ENCODE measurements at places on chromosomes 13 and 19. TPM values are rescaled to one million over a fixed set of nuclear protein-coding genes. Genes with fewer than 3 reads are reported as not detected.

Gene ZNF284
- 0.63 TPM for total RNA-seq

Gene RFX1
- total RNA-seq, result 6.2 TPM

Gene PGLYRP1
- not detected for total RNA-seq

Gene REX1BD
- 125 TPM for total RNA-seq

Gene KLK4
- not detected for total RNA-seq

Gene ZNF91
- 3.0 TPM for total RNA-seq

Gene GRK1
- not detected for total RNA-seq

DNA sequence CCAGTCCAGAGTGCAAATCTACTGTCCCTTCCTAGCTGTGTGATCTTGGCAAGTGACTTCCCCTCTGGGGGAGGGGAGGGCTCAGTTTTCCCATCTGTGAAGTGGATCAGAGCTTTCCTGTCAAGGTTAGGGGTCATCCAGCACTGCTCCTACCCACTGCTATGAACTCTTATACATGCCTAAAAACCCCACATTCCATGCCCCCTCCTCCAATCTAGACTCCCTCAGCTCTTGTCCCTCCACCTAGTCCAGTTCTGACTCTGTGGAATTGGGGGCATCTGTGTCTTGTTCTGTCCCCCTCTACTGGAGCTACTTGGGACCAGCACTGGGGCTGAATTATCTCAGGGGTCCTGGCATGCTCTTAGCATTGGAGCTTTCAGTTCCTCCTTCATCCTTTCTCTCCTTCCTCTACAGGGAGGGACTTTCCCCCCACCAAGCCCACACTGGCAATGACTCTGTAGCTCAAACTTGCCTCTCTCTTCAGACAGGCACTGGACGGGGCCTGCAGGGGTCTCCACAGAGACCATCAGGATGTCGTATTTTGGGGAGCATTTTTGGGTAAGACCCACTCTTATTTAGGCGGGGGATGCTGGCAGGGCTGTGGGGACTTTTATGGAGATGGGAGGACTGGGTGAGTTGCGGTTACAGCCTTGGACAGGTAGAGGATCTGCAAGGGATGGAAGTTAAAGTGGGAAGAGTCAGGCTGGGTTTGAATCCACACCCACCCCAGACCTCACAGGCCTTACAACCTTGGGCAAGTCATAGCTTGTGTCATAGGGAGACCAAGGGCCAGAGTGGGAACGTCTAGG, 3.6 kb downstream of the FCHO1 start:
- no peak for DNase-seq

DNA sequence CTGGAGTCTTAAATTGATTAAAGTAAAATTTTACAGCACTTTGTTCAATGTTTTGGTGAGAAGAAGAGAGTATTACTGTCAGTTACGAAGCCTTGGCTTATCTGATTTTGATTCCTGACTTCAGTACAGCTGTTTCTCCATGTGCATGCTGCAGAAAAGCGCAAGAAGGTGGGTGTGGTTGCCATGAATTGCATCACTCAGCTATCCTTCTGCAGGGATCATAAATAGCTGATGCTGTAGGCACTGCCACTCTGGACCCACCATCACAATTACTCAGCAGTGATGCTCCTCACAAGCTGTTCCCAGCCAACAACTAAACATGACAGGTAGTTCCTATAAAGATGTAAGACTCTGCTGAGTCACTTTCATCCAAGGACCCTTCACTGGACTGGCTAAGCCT, 321.2 kb downstream of the IRS2 start:
- DNase-seq, result no peak

GRCh38 chr13:113562844-113563243, 21.7 kb upstream of the TFDP1 start:
- DNase-seq, result no peak

DNA sequence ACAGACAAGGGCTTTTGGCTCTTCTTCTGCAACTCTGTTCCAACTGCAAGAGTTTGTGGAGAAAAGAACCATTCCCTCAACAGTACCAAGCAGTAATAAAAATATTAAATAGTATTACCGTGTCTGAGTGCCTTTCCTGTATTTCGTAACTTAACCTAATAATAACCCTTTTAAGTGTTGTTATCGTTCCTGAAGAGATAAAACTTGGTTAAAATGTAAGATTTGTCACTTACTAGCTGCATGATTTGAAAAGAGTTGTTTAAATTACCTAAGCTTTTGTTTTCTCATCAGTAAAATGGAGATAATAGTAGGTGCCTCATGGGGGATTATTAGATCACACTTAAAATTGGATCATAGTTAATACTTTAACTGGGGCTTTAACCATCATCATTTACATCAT, 447.2 kb downstream of the GPC5 start:
- no peak for DNase-seq

DNA sequence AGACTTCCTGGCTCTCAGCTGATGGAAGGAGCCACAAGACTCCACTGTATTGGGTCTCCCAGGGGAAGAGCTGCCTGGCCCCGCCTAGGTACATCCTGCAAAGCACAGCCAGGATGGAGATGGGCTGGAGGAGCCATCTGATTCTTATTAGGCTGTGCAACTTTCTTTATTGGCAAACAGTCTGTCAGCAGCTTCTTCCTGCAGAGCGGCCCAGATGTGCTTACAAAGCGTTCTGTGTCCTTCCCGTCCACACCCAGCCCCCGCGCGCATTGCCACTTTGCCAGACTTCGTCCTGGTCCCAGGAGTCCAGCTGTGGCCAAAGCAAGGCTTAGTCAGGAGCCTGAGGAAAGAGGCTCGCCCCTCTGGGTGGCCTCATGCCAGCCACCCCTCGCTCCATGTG, 409.3 kb downstream of the ZNF536 start:
- DNase-seq, result no peak

- peak; percentile 78 for DNase-seq
Measured at GRCh38 chr13:30486230-30487074, 20.7 kb upstream of the HMGB1 start.

- no peak for DNase-seq
Measured at GRCh38 chr19:19409631-19410030, 4.2 kb downstream of the GATAD2A start.

GRCh38 chr13:71879129-71879535, 12.1 kb upstream of the DACH1 start:
- peak; percentile 74 for DNase-seq

GRCh38 chr19:16457195-16457953, 14.4 kb downstream of the EPS15L1 start:
- DNase-seq, result no peak

GRCh38 chr13:84455143-84455905, 573.0 kb upstream of the SLITRK1 start:
- DNase-seq, result peak; percentile 17

- no peak for DNase-seq
Measured at GRCh38 chr13:30751183-30751933, 16.0 kb downstream of the ALOX5AP start.

- DNase-seq, result no peak
Measured at GRCh38 chr13:112933649-112934048, 35.4 kb upstream of the MCF2L start.

DNA sequence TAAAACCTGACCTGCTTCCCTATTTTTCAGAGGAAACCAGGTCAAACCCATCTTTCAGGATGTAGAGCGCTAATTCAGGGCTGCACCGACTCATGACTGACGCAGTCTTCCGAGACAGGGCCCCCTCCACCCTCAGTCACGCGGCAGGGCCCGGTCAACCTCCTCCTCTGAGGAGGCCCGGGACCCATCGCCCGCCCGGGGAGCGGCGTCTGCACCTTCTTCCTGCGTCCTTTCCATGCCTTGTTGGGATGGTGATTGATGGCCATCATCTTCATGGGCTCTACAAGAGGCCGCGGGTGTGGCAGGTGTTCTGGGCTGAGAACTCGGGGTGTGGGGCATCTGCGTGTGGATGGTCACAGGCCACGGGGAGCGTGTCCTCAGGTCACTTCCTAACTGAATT, 26.0 kb downstream of the GRTP1 start:
- DNase-seq, result no peak

DNA sequence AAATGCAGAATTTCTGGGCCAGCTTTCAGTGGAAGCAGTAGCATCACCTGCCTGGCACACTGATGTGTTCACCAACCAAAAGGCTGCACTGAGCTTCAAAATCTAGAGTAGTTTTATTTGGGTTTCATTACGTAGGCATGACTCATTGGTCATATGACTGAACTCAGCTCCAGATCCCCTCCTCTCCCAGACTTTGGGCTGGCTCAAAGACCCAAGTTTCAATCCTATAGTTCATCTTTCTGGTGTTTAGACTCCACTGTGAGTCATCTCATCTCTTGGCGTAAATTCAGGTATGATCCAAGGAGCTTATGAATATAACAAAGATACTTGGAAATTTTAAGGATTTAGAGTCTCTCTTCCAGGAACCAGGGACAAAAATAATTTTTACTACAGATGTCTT, 17.7 kb downstream of the ZMYM5 start:
- peak; percentile 81 for DNase-seq

All from HT-29 (cell line).